ENCODE measurements at places on chromosomes 6 and 20. TPM values are rescaled to one million over a fixed set of nuclear protein-coding genes. Genes with fewer than 3 reads are reported as not detected.

The TRMT6 gene
- polyA plus RNA-seq, result 6.6 TPM

The BMP7 gene
- 28.7 TPM for polyA plus RNA-seq

The ADGRG6 gene
- 6.8 TPM for polyA plus RNA-seq

The EYS gene
- not detected for polyA plus RNA-seq

The HLA-A gene
- 259 TPM for polyA plus RNA-seq

The FAXC gene
- 4.8 TPM for polyA plus RNA-seq

The CRYBG1 gene
- 45.2 TPM for polyA plus RNA-seq

The BMP2 gene
- polyA plus RNA-seq, result 1.7 TPM

The CALHM6 gene
- polyA plus RNA-seq, result 3.4 TPM

The PLCB1 gene
- polyA plus RNA-seq, result 1.7 TPM

The TREML1 gene
- 0.07 TPM for polyA plus RNA-seq

Measured in esophagus (tissue), 2 donors.